Stimulated activated CD8-positive, alpha-beta memory T cell treated with anti-CD3 and anti-CD28 coated beads, Interleukin-15, amount 100 ng/mL, for 24 hours (primary cell): ENCODE measurements at places on chromosomes 13 and 19.

- DNase-seq = no peak
Measured at GRCh38 chr13:99191336-99191899, 9.2 kb upstream of the UBAC2 start.

GRCh38 chr13:31675440-31675953, 63.8 kb upstream of the RXFP2 start:
- no peak for DNase-seq

DNA sequence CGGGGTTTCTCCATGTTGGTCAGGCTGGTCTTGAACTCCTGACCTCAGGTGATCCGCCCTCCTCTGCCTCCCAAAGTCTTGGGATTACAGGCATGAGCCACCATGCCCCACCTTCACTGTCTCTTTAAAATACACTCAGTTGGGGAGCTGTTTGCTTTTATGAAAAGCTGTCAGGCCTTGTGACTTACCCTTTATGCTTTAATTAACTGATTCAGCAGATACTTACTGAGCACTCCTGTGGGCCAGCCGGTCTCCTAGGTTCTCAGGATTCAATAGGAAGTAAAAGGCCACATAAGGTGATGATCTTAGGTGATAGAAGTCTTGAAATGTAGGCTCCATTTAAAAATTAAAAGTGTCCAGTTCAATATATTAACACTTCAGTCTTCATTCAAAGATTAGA, 7.5 kb downstream of the UBAC2 start:
- DNase-seq = no peak

- DNase-seq = peak; percentile 85
Measured at GRCh38 chr19:46513461-46514236, 18.0 kb upstream of the PNMA8B start.

DNA sequence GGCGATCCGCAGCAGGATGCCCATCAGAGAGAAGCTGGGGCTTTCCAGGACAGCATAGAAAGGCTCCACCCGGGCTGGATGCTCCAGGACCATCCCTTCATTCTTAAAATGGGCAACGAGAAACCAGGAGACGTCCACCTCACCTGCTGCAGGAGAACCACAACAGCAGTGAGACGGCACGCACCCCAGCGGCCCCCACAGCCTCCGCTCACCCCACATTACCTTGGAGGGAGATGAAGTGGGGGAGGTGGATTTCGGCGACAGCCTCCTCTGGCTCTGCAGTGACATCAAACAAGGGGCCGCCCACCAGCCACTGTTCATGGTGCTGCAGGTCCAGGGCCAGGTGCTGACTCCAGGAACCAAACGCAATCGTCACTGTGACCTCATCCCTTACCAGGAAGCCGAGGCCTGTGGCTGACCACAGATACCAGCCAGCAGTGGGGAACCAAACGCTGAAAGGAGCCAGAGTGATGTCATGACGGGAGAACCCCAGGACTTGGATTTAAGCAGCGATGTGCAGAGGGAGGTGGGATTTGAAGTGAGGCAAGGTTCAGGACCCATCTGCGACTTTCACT, 25.1 kb downstream of the CARD8 start:
- no peak for DNase-seq
